ENCODE measurements at places on chromosomes 12 and 14.

- DNase-seq, result no peak
Observed at GRCh38 chr12:130993759-130994670, 40.3 kb downstream of the ADGRD1 start.

GRCh38 chr14:91080071-91080470, 19.6 kb upstream of the RPS6KA5 start:
- DNase-seq, result no peak

- no peak for DNase-seq
Observed at GRCh38 chr14:69357544-69358200, 40.4 kb downstream of the ERH start.

- peak; percentile 70 for DNase-seq
Observed at GRCh38 chr14:59275668-59276067, 87.2 kb downstream of the DAAM1 start.

GRCh38 chr12:15732341-15733061, 56.7 kb downstream of the EPS8 start:
- no peak for DNase-seq

DNA sequence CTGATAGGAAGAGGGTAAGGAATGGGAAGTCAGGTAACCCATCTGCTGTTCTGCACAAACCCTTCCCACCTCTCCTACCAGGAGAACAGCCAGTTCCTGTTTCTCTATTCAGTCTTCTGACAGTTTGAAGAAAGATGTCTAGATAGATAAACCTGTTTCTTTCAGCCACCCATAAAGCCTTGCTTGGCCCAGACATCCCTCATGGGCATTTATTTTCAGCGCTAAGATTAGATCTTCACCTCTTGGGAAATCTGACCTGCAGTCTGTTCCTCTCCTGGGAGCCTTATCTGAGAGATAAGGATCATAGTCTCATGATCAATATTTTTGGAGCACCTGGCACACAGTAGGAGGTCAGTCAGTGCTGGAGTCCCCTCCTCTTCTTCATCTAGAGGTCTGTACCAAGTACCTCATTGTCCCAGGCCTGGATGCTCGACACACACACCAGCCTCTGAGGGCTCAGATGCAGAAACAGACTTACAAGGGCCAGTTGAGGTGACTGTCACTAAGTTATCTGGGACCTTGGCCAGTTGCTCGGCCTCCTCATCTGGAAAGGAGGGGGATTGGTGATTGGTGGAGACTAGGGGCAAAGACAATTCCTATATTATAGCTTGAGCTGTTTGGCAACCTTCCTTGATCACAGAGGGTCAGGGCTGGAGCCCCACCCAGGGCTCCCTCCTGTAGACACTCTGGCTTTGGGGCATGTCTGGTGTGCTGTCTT, 18.2 kb downstream of the ACVRL1 start:
- DNase-seq, result no peak

GRCh38 chr12:26874501-26875296, 41.7 kb upstream of the ITPR2 start:
- DNase-seq, result peak; percentile 99

GRCh38 chr14:37591941-37592481, 3.0 kb downstream of the FOXA1 start:
- no peak for DNase-seq

GRCh38 chr12:124345795-124346194, 50.9 kb downstream of the RFLNA start:
- DNase-seq, result no peak

DNA sequence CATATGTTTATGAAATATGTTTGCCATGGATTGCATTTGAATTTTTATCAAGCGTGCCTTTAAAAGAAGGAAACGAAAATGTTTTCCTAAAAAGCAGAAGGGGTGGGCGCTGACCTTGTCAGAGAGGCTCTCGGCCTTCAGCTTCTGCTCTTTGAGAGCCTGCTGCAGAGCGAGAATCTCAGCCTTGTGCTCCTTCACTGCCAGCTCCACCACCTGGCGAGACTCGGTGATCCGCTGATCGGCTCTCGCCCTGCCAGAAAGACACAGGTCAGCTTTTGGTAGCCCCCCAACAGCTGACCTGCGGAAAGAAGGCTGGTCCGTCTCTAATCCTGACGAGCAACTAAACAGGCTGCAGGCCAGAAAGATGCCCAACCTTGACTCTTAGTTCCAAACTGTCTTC, 62.4 kb downstream of the PRKAB1 start:
- peak; percentile 28 for DNase-seq

DNA sequence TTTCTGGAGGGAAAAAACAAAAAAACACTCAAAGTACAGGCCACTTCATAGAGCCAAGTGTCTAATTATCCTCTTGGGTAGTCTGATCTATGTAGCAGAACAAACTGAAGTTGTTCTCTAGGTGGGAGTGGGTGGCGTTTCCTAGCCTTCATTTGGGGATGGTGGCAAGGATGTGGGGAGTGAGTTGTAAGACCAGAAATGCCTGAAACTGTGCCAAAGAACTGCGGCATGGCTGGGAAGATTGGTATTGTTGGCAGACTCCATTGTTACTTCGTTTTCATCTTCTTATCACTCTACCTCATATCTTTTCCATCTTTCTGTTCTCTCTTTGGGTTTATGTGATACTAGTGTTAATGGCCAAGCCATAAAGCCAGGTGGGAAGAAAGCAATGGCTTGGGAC, 177.3 kb upstream of the DDHD1 start:
- no peak for DNase-seq

DNA sequence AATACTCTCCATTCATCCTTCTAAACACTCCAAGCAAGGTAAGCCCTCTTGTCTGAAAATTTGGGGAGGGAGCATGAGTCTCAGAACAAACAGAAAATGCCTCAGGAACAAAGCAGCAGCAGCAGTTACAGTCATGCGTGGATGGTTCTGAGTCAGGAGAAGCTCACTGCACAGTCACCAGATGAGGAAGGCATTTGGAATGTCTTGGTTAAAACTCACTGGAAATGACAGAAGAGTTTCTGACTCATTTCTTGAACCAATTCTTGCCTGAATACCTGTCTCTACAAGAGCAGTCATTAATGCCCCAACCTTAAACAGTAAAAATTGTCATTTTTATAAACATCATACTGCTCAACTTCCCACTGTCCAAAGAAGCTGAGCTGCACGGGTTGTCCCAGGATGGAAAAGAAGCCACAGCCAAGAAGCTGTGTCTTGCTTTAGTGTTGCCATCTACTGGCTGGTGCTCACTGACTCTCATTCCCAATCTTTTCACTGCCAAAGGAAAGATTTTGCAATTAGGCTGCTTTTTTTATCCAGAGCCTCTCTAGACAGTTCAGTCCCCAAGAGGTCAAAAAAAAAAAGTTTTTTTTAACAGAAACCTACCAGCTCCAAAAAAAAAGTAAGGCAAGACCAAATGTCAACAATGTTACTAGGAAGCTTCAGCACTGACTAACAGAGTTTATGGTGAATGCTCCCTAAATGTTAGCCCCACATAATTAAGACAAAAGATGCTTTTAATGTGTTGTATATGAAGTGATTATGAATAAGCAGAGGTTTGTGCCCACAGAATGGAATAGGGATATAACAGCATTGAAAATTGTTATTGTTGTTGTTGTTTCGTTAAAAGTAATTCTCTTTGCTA, 40.4 kb downstream of the KICS2 start:
- peak; percentile 17 for DNase-seq

- no peak for DNase-seq
Observed at GRCh38 chr12:106461730-106462129, 104.2 kb downstream of the POLR3B start.

DNA sequence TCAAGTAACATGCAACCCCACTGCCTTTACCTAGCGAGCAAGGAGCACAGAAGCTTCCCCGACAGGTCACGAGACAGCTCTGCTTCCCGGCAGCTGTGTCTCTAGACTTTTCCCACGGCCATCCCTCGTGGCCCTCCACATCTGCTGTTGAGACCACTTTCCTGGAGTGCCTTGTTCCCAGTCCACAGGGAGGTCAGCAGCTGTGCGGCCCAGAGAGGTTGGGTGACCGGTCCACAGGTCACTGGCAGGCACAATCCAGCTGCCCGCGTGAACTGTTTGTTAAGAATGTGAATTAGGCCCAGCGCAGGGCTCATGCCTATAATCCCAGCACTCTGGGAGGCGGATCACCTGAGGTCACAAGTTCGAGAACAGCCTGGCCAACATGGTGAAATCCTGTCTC, 71.5 kb downstream of the SCARB1 start:
- no peak for DNase-seq

GRCh38 chr14:40347675-40348074, 915.4 kb upstream of the FBXO33 start:
- no peak for DNase-seq

- peak; percentile 96 for DNase-seq
Observed at GRCh38 chr12:32482226-32482625, 82.9 kb downstream of the FGD4 start.

- peak; percentile 17 for DNase-seq
Observed at GRCh38 chr14:91250912-91251311, 6.4 kb upstream of the GPR68 start.

- no peak for DNase-seq
Observed at GRCh38 chr12:115468087-115468510, 784.1 kb upstream of the TBX3 start.

DNA sequence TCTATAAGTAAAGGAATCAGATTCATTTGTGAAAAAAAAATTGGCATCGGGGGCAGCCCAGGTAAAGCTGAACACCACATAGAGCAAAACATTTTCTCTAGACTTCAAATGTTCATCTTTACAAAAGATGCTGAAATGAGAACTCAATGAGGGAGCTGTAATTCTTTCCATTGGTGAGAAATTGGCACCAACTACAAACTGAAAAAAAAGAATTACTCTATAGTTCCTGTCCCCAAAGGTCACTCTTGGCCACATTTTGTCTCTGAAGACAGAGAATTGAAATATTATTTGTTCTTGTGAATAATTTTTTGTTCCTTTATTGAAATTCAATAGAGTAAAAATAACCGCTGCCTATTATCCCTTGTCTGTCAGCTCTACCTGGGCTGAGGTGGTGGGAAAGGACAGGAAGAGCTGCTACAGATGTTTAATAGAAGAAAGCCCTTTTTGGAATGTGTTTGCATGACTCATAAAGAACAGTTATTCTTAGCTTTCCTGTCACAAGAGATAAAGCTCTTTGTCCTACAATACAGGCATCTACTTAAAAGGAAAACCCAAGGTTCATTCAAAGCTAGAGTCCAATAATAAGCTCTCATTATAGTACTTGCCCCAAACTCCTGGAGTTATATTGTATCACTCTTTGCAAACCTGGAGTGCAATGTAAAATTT, 380.1 kb upstream of the KITLG start:
- no peak for DNase-seq

DNA sequence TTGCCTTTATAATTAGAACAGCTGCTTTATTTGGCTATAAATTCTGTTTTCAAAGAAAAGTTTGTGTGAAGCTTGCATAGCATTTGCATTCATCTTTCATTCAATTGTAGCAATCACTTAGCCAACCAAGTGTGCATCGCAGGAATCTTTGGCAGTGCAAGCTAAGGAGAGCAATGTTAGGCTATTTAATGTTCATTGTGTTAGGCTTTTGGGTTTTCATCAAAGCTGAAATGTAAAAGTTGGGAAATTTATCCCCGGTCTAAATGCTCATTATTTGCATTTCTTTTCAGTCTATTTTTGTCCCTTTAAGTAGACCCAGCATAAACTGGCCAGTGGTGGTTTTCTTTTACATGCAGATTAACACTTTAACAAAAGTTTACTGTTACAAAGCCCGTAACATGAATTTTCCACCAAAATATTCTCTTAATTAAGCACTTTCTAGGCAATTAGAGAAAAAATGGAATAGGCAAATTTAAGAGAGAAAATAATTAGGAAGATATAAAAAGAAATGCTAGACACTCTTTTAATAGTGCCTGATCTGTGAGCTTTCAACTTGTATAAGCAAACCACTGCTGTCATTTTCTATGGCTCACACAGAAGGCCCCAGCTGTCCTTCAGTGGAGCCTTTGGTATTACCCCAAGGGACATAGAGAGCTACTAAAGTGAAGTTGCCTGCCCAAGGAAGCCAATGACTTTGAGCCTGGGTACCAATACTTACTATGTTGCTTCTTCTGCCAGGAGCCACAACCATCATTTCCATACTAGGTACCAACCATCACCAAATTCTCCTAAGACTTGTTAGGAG, 898.9 kb upstream of the SEL1L start:
- no peak for DNase-seq

GRCh38 chr12:92502417-92503028, 200.3 kb upstream of the PLEKHG7 start:
- peak; percentile 80 for DNase-seq

Data from MV-4-11 (cell line).